ENCODE measurements at places on chromosomes 6 and 20.
A peak's percentile ranks its signal among the peaks of the same experiment; 100 is the strongest.

- DNase-seq: no peak
Measured at GRCh38 chr6:107633680-107634323, 143.9 kb downstream of the SOBP start.

DNA sequence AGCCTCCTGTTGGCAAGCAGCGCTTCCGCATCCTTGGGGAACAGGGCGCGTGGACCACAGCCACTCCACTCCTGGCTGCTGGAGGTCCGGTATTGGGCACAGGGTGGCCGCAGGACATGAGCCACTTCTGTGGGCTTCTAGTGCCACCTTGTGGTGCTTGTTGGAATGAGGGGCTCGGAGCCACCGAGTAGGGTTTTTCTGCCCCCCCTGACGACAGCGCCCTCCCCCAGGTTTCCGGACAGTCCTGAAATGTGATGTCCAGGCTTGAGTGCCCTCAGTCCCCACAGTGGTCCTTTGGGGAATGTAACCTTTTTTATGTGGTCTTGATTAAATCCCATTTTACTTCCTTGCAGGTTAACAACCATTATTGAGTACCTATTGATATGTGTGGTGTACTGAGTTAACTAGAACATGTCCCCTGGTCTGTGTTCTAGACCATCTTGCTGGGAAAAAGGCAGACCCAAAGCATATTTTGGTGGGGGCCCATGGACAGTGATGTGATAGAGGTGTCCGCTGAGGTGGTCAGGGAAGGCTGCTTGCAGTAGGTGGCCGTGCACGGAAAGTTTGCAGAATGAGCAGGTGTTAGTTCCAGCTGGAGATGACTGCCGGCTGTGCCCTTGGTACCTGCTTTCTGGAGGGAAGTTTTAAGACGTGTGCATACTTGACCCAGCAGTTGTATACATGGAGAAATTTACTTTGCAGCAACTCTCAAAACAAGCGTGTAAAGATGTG lies 70.0 kb downstream of the PTPN1 start:
- peak; percentile 80 for DNase-seq

DNA sequence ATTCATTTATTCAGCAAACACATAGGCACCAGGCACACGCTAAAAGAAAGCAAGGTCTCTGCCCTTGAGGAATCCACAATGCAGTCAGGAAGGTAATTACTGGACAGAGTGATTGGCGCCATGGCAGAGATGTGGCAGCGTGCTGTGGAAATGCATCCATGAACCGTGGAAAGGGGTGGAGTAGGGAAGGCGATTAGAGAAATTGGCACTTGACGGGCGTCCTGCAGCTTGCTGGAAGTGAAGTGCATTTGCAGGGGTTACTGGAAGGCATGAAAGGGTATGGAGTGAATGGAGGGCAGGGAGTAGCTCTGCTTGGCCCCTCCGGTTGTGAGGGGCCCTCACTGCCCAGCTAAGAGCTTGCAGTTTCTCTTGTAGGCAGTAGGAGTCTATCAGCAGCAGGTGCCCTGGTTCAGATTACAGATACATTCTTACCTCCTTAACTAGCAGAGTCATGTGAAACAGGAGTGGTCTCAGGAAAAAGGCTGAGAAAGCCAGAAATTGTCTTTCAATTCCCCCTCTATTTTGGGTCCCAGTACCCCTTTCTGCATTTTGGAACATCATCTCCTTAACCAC lies 122.5 kb upstream of the TIAM2 start:
- peak; percentile 60 for DNase-seq

DNA sequence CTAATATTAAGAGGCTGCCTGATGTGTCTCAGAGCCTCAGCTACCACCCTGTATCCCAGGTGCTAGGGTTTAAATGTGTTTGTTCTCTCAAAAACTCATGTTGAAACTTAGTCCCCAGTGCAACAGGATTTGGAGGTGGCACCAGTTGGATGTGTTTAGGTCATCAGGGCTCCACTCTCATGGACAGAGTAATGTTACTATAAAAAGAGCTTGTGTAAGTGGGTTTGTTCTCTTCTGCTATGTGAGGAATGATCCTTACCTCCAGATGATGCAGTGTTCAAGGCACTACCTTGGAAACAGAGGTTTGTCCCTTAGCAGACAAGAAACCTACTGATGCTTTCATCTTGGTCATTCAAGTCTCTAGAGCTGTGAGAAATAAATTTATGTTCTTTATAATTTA lies 164.9 kb upstream of the EPHA7 start:
- DNase-seq: no peak

GRCh38 chr6:151148111-151148510 lies 91.7 kb upstream of the AKAP12 start:
- no peak for DNase-seq

- DNase-seq: no peak
Measured at GRCh38 chr6:168885751-168886742, 367.6 kb downstream of the THBS2 start.

- DNase-seq: no peak
Measured at GRCh38 chr6:52381249-52381648, 19.3 kb downstream of the PAQR8 start.

GRCh38 chr6:124967444-124967843 lies 5.2 kb downstream of the RNF217 start:
- no peak for DNase-seq

- no peak for DNase-seq
Measured at GRCh38 chr6:131122007-131122406, 13.3 kb upstream of the AKAP7 start.

- DNase-seq: no peak
Measured at GRCh38 chr6:100138346-100139022, 144.5 kb upstream of the MCHR2 start.

GRCh38 chr6:56521454-56521853 lies 121.2 kb downstream of the DST start:
- no peak for DNase-seq

All from H9 (cell line).